HAP-1 (cell line): ENCODE measurements at places on chromosomes 13 and 19.

DNA sequence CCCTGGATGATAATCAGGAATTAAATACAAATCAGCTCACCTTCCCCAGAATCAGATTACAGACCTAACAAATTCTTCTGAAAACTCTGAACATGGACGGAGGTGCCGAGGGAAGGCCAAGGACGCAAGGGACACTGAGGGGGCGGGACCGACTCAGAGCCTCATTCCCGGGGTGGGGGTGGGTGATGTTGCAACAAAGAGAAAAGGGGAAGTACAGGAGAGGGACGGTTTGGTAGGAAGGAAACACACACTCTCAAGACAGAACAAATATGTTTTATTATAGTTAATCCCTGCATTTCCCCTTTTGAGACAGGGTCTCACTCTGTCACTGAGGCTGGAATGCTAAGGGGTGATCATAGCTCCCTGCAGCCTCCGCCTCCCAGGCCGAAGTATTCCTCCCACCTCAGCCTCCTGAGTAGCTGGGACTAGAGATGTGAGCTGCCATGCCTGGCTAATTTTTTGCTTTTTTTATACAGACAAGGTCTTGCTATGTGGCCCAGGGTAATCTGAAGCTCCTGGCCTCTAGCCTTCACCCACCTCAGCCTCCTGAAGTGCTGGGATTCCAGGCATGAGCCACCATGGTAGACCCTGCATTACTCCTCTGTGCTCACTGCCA, 786 bp upstream of the LILRA2 start:
- DNase-seq = no peak

DNA sequence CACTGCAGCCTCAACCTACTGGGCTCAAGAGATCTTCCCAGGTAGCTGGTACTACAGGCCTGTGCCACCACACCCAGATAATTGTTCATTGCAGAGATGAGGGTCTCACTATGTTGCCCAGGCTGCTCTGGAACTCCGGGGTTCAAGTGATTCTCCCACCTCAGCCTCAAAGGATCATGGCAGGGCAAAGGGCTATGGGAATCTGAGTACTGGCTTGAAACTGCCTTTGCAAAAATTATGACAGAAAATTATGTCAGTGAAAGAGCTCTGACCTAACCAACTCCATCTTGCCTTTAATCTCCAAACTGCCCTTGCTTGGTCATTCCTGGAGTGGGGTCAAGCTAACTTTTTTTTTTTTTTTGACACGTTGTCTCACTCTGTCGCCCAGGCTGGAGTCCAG, 1.3 kb upstream of the DNASE2 start:
- no peak for DNase-seq

DNA sequence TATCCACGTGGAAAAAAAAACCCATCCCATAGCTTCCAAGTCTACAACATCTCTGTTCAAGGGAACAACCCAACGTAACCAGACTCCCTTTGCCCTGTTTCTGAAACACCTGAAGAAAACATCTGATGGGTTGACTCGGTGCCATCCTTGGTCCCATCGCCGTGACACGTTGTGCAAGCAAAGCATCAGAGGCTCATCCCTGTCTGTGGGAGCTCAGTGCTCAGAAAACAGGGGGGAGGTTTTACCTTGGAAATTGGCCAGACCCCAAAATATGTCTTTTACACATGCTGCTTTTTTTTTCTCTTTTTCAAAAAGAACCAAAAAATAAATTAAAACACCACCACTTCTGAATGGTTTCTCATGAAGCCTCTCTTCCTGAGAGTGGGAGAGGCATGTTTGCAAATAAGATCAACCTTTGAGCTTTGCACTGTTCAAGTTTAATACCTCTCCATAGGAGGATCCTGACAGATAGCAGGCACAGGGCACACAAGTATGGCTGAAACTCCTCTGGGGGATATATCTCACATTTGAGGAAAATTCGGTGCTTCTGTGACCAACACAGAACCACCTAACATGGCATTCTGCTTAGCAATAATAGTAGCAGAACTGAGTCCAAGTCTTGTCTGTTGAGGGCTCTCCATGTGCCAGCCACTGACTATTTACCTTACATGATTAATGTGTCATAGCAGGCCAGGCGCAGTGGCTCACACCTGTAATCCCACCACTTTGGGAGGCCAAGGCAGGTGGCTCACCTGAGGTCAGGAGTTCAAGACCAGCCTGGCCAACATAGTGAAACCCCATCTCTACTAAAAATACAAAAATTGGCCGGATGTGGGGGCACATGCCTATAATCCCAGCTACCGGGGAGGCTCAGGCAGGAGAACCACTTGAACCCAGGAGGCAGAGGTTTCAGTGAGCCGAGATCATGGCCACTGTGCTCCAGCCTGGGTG, 7.0 kb upstream of the PVR start:
- DNase-seq = no peak

DNA sequence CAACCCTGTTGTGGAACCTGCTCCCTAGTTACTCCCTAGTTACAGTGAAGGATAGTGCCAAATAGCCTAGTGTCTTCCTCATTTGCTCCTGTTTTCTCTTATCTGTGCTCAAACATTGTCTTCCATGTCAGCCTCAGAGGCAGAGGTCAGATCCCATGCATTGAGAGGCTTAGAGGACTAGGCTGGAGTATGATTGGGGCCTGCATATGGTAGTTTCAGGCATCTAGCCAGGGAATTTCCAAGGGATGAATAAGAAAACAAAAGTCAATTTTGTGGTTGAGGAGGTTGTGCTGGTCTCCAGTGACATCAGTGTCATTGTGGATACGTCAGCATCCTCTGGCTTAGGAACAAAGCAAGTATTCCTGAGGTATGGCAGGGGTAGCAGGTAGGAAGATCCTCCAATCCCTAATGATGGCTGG, 9.4 kb downstream of the ZNF546 start:
- DNase-seq = no peak

GRCh38 chr13:99506634-99507033, 5.4 kb downstream of the TM9SF2 start:
- no peak for DNase-seq

- DNase-seq = no peak
Observed at GRCh38 chr13:35191883-35192282, 249.8 kb downstream of the NBEA start.

- DNase-seq = no peak
Observed at GRCh38 chr13:109974354-109974753, 188.0 kb upstream of the IRS2 start.

DNA sequence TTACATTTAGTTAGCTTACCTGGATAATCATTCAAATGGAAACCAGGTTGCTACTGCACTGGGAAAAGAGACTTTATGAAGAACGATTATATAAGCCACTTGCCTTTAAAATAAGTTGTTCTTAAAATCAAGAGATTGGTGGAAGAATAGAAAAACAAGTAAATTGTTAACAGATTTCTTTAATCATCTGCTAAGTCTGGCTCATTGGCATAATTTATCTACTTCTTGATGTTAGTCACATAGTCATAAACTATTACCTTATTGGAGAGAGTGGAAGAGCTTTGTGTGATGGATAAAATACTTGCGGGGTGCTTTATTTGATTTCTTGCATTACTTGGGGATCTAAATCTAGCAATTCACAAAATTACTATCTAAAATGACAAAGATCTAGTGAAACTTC, 6.8 kb downstream of the LSM14A start:
- no peak for DNase-seq

GRCh38 chr19:45768655-45768983, 433 bp downstream of the SIX5 start:
- DNase-seq = peak; percentile 62

DNA sequence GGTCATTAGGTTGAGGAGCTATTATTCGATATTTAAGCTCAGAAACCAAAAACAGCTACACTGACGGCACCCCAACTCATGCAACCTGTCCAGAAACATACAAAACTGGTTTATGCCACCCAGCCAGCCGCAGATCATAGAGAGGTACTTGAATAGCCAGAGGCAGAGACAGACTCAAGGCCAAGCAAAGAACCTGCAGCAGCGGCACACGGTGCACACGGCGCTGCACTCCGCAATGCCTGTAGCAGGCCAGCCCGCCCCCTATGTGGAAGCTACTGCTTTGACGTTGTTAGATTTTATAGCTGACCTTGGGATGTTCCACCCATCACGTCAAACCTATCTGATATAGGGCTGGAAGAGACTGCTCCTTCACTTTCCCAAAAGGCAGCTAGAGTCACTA, 11.9 kb upstream of the DHRS12 start:
- no peak for DNase-seq

DNA sequence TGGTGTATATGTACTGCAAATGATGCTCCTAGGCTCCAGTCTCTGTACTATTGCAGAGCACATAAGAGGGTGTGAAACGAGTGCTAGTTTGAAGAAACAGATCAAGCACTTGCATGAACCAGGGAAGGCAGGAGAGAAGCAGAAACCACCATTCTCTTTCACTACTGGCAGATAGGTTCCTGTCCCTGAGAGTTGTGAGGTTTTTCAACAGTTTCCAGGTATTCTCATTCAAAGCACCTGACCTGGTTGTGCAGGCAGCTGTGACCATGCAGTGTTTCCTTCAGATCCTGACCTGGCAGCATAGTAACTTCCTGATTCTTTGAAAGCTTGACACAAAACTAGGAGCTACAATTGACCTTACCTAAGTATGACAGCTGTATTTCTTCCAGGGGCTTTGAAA, 164.9 kb downstream of the UFM1 start:
- DNase-seq = no peak

GRCh38 chr13:49297338-49297737, 49.6 kb downstream of the CDADC1 start:
- DNase-seq = no peak

- DNase-seq = peak; percentile 92
Observed at GRCh38 chr19:3986260-3987041, 1.2 kb upstream of the EEF2 start.

DNA sequence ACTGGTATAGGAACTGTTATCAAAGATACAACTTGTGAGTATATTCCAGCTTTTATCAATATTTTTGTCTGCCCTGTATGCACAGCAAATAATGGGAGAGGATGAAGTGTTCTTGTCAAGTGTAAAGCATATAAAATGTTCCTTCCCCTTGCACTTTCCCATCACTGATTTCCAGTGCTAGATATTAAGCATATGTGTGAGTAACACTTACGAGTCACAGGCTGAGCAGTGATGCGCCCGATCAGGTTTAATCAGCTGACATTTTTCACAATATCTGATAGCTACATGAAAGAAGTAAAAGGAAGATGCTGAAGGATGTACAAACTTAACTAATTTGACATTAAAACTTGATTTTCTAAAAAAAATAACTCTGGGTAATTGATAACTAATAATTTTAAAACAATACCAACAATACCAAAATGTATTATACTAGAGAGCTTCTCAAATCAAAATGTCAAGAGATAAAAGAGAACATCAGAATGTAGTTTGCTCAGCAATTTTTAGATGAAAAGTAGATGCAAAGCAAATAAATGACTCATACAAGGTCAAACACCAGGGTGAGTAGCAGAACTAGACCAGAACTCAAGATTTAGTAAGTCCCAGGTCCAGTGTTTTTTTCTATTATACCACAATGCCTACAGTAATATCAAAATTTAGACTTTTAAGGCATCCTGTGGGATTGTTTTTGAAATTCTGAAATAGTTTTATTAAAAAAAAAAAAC, 56.4 kb downstream of the ZDHHC20 start:
- DNase-seq = no peak

DNA sequence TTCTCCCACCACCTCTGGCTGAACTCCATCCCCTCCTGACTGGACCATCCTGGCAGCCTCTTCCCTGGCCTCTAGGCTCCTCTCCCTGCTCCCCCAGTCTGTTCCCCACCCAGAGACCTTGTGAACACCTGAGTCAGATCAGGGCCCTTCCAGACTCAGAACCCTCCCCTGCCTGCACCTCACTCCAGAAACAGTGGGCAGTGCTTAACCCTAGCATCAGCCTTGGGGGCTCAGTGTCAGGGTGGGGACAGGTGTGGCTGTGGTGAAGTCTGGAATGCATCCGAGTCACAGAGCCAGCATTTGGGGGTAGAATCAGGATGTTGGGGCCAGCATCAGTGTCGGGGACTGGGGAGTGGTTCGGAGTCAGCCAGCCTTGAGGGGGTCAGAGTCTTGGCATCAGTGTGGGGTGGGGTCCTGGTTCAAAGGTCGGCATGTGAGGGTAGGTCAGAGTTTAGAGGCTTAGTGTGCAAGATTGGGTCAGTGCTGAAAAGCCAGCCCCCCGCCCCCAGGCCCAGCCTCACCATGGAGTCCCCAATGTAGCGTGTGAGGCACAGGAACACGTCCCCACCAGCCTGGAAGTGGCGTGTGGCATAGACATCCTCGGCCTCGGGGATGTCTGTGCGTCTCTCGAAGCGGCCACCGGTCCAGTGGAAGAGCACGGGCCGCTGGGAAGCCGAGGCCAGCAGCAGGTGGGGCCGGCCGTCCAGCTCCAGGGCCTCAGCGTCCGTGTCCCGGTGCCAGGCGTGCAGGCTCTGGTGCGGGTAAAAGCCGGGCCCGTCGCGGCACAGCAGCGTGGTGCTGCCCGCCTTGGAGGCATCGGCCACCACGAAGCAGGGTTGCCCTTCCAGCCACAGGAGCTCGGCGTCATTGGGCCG, 8.9 kb downstream of the LGI4 start:
- no peak for DNase-seq

GRCh38 chr13:37277435-37278144, 172.1 kb upstream of the CSNK1A1L start:
- DNase-seq = no peak

- no peak for DNase-seq
Observed at GRCh38 chr19:38173291-38174041, 50.6 kb downstream of the DPF1 start.

DNA sequence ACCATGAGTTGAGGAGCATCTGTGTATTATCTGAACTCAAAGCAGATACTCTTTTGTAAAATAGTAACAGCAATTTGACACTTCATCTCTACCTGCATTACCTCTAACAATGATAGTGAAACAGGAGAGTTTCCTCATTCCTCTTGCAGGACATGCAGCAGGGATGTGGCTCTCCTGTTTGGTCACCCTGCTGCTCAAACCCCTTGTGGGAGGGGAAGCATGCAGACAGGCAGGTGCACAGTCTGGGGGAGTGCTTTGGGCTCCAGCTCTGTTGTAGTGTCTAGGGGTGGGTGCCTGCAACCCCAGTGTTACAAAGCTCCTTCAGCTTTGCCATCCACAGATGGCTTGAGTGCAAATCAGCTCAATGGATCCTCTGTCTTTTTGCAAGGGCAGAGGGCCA, 827.6 kb downstream of the DACH1 start:
- DNase-seq = no peak

DNA sequence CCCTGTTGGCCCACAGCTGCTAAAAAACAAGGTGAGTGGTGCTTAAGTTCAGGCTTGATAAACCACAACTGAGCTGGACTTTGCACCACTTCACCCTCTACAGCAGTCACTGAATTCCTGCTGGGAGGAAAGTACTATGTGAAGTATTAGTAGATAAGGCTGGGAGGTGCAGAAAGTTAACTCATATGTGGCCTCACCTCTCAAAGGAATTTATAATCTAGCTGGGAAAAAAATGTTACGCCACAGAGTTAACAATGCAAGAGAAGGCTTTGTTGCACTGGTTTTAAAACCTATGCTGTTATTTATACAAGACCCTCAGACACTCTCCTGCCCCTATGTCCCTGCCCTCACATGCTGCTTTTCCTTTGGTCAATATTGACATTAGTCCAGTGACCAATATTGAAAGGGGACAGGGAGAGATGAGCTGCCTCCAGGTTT, 60.9 kb downstream of the LIG4 start:
- no peak for DNase-seq
